ENCODE measurements at places on chromosomes 6 and 20.
A peak's percentile ranks its signal among the peaks of the same experiment; 100 is the strongest.

DNA sequence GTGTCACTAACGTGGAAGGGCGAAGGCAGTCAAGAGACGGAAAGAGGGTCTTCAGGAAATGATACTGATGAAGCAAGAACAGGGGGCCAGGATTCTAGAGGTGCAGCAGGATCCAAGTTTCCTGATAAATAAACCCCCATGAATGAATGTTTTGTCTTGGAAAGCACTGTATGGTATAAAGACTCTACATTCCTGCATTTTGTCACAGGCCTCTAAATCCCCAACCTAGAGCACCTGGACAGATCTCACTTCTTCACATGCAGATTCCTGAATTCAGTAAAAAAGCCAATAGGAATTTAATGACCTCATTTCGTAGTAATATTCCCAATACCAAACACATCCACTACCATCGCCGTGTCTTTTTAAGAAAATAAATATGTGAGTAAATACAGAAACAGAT lies 577.8 kb downstream of the PRKN start:
- no peak for DNase-seq

- no peak for DNase-seq
Observed at GRCh38 chr20:63178446-63178820, 37.5 kb downstream of the YTHDF1 start.

DNA sequence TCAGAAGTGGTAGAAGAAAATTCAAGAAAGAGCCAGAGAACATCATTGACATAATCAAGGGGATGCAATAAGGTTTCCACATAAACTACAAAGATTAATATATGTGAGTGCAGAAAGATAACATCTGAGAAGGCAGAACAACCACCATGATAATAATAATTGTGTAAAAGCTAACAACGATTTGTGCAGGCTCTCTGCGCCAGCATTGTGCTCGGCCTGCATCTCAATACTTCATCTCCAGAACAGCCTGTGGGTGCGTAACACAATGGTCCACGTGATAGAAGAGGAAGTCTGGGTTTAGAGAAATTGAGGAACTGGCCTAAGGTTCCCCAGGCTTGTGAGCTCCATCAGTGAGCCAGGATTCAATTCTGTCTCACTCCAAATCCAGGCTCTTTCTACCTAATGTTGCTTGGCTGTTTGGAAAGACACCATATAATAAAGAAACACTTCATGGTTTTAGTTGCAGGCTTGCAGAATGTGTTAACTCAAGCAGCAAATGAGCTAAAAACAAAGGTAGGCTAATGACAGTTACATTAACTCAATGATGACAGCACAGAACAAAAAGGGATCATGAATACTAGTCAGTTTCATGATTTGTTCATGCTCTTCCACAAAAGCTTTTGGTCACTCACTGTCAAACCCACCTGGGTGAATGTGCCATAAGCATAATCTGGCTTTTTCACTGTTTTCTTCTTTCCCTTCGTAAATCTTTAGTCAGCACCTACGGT lies 71.2 kb downstream of the LY86 start:
- no peak for DNase-seq

DNA sequence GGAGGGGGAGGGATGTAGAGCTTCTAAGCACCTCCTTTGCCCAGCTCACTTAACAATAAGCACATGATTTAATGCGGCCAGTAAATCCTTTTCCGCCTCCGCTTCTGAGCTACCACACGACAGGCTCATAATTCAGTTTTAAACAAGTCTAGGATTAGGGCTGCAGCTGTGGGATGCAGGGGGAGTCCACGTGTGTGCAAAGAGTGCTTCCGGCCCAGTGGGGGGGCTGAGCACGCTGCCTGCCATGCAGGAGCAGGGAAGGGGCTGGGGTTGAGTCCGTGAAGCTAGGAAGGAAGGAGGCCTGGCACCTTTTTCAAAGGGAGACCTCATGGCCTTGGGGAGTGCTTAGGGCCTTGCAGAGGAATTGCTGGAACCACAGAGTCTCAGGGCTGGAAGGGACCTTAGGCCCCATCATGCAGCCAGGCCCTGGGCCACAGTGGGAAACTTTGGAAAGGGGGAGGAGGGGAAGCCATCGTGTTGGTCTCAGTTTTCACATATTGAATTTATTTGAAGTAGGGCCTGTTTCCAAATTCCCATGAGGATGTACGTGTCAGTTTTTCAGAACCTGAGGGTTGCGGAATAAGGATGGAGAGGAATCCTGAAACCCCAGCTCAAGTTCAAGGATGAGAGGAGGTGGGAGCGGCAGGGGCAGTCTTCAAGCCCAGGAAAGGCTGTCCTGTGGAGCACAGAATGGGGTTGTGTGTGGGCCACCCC lies 96.1 kb downstream of the VEGFA start:
- DNase-seq = no peak

DNA sequence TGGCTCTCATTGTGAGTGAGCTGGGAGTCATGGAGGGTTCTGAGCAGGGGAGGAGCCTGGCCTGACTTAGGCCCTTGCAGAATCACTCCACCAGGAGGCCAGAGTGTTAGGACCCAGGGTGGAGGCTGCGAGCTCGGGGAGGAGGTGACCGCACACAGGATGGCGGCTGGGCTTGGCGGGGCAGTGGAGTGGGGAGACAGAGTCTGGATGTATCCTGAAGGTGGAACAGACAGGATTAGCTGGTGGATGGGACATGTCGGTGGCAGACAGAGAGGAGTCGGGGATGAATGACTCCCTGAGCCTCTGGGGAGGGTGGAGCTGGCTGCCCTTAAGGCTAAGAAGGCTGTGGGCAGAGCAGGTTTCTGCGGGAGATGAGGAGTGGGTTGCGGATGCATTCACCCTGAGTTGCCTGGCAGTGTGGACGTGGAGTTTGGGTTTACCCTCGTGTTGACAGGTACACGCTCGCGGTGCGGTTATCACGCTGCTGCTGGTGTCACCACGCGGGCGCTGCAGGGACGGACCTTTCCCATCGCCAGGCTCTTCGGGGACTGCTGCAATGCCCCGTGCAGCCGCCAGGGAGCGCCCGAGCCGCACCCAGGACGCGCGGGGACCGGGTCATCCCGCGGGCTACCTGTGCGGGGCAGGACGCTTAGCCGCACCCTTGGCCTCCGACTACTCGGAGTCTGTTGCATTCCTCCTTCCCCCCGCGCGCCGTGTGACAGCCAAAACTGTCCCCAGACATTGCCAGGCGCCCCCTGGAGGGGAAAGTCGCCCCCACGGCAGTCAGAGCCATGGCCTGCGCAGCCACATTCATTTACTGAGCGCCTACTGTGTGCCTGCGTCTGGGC lies 43.0 kb upstream of the PTGIS start:
- DNase-seq = peak; percentile 85

GRCh38 chr20:62119591-62120364 lies 2.5 kb upstream of the LSM14B start:
- DNase-seq = no peak

GRCh38 chr6:122995921-122996793 lies at the start of gene CLVS2:
CLVS2 (plus strand) TSS chr6:122996235; CDS start chr6:122997778, 1,543 bp downstream.
- no peak for DNase-seq

- no peak for DNase-seq
Observed at GRCh38 chr20:20370094-20370575, 2.2 kb downstream of the INSM1 start.

DNA sequence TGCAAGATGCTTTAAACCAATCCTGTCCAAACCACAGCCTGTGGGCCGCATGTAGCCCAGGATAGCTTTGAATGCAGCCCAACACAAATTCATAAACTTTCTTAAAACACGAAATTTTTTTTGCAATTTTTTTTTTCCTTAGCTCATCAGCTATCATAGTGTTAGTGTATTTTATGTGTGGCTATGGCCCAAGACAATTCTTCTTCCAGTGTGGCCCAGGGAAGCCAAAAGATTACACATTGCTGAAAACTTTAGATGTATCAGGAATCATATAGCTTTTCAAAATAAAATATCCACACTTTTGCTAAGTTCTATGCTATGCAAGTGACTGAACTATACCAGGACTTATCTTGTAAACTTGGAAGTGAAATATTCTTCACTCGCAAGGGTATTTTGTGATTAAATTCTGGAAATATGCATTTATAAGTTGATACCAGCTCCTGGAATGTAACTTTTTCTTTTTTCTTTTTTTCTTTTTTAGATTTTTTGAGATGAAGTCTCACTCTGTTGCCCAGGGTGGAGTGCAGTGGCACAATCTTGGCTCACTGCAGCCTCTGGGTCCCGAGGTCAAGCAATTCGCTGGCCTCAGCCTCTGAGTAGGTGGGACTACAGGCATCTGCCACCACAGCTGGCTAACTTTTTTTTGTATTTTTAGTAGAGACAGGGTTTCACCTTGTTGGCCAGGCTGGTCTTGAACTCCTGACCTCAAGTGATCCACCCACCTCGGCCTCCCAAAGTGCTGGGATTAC lies 49.8 kb downstream of the MTHFD1L start:
- no peak for DNase-seq

DNA sequence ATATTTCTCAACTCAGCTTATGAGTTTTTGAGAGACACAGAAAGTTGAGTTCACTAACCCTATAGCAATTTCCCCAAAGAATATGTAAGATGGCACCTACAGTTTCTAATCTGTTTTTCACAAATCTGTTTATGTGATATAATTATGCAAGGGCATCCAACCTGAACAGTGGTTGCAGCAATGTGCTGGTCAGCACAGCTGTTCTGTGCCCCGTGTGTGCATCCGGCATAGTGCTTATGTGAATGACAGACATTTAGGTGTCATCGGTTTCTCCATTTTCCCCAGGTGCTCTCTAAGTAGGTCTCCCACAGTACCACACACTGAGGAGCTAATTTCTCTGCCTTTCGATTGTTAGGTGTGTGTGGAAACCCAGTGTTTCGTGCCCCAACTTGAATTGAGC lies 7.7 kb upstream of the BACH2 start:
- DNase-seq = no peak

DNA sequence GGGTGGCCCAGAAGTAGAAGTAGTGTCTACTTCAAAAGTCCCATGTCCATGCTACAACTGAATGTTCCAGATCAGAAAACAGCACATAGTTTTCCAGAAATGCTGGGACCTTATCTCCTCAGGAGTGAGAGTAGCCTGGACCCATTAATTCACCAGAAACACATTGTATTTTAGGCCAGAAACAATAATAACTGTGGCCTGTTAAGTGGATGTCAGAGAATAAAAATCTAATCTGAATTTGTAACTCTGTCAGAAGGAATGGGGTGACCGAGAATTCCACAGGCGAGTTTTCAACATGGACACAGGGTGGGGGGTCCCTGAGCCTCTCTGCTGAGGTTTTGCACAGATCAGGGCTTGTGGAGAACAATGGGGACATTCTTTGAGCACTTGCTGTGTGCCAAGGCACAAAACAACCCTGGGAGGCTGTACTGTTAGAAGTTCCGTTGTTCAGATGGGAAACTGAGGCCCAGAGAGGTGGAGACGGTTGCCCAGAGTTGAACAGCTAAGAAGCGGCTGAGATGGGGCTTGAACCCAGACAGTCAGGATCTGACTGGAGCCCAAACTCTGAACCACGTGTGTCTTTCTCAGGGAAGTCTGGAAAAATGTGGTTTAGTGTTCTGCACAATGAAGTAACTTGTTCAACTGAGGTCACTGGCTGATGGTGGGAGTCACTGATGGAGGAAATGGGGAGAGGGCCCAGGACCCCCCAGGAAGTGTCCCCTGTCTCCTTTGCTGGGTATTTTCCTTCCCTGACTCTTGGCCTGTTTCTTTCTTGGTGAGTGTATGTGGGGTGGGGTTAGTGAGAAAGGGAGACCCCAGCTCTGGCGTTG lies 44.2 kb downstream of the SNAI1 start:
- DNase-seq = no peak

GRCh38 chr20:16708602-16709001 lies 21.2 kb upstream of the SNRPB2 start:
- DNase-seq = no peak

GRCh38 chr20:15164726-15165125 lies 827.3 kb upstream of the FLRT3 start:
- DNase-seq = no peak

GRCh38 chr6:157574851-157575424 lies 193.9 kb downstream of the ZDHHC14 start:
- DNase-seq = no peak

DNA sequence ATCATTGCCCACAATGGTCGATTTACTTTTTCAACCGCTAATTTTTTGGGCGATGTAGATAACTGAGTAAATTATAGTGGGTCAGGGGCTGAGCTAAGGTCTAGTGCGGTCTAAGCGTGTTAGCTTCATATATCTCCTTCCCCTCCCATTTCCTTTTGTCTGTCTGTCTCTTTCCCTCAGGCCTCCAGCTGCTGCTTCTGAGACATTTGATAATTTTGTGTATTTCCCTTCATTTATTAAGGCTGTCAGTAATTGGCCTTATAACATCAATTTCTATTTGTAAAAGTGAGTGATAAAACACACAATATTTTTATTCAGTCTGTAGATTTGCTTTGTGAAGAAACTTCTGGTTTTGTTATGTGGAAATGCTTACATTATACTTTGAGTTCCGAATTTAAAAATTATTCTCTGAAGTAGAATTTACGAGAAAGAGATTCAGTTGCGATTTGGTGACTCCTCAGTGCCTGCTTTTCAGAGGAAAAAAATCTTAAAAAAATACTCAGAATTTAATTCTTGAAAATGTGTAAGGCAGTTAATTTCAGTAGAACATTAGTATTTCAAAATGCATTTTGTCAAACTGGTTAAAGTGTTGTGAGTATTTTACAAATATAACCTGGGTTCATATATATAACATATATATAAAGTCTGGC lies 1.4 kb downstream of the TMEM170B start:
- no peak for DNase-seq

- DNase-seq = no peak
Observed at GRCh38 chr6:4413073-4413472, 277.7 kb upstream of the ECI2 start.

- DNase-seq = peak; percentile 57
Observed at GRCh38 chr20:3239026-3239866, at the start of gene SLC4A11. SLC4A11 (minus strand) TSS chr20:3239190; CDS start chr20:3239137, 53 bp downstream.

DNA sequence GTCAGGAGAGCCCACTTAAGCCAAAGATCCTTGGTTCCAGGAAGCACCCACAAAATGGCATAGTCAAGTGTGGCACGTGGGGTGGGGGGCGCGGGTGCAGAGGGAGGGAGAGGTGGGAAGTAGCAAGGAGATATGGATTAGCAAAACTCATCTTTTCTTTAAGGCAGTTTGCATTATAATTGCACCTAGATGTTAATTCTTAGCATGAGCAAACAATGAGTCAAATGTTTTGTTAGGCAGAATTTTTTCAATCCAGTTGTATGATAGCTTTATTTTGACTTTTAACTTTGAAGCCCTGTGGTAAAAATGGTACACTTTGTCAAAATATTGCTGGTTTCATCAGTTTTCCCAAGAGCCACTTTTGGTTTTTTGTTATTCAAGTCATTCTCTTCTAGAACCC lies 15.0 kb downstream of the SCAND1 start:
- DNase-seq = no peak

GRCh38 chr6:12557765-12558164 lies 158.8 kb upstream of the PHACTR1 start:
- DNase-seq = no peak

- no peak for DNase-seq
Observed at GRCh38 chr20:58006346-58007316, 221.8 kb downstream of the ANKRD60 start.

GRCh38 chr20:54345301-54345724 lies 130.1 kb upstream of the DOK5 start:
- no peak for DNase-seq
